ENCODE measurements at places on chromosomes 7 and 10.

- DNase-seq = no peak
Observed at GRCh38 chr7:107593025-107593410, 13.0 kb downstream of the BCAP29 start.

DNA sequence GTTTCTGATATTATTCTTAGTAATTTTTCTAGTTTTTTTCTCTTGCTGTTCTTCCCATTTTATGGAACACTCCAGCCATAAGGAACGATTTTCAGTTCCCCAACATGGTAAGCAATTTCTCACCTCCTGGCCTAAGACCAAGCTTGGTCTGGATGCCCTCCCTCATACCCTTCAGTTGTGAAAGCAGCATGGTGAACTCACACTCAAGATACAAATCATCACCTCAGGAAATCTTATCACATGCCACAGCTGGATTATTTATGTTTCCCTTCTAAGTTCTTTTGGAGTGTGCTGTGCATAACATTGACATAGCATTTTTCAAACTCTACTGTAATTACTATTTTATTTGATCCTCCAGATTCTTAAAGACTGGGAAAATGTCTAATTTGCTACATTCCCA is 216.6 kb downstream of the AGMO start:
- no peak for DNase-seq

- no peak for DNase-seq
Observed at GRCh38 chr10:103246324-103246723, 637 bp downstream of the RPEL1 start.

DNA sequence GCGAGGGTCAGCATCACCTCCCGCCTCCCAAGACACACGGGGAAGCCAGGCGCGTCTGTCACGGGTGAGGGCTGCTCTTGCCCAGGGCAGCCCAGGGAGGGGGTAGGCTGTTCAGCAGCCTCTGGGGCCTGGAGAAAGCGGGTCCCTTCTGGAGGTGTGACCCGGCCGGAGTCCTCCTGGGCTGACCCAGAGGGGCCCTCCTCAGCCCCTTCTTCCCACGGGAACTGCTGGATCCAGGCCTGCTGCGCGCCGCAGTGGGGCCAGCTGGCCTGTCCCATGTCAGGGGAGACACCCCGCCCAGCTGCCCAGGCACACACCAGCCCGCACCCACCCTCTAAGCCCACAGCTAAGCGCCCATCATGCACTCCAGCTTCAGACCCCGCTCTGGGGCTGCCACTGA is 41.8 kb downstream of the INSIG1 start:
- no peak for DNase-seq

DNA sequence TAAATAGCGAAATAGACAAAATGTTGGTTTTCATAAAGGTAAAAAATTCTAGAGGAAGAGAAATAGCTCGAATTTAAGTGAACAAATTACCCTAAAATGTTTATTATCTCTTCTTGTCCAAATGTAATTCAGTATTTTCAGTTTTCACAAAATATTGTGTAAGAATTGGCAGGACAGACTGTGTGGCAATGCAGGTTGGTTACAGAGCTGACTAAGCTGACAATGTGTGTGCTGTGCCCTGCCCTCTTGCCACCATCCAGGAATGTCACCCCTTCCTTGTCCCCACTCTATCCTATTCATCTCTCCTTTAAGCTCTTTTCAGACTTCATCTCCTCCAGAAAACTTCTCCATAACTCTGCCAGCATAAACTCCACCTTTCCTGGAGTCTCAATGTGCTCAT is 46.1 kb downstream of the COL28A1 start:
- no peak for DNase-seq

- no peak for DNase-seq
Observed at GRCh38 chr7:151905353-151905752, 28.4 kb upstream of the PRKAG2 start.

DNA sequence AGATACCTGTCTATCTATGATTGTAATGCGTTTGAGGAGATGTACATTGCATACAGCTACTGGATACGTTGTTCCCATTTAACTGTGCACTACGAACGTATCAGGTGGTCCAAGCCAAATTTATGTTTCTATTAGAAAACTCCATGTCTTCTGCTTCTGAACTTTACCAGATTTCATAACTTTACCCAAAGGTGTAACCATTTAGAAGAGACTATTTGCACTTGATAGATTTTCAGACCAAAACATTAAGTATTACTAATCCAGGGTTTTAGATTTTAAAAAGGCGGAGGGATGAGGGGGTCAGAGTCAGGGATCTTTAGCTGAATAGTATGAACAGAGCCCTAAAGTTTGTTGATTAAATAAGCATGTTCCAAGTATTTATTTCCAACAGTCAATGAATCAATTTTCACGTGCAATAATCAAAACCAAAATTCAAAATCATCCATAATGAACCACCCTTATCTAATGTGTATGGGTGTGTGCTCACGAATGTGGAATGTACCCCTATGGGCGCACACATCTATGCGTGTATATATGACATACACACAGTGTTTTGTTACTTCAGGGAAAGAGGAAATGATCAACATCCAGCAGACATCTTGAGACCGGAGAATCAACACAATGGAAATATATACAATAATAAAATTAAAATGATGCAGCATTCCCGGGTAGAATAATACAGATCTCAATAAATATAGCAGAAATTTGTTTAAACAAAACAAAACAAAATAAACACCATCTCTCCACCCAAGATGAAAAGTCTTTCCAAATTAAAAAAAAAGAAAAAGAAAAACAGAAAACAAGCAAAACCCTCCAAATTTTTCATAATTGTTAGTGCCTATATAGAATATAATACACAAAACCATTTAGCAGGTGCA is 3.4 kb downstream of the FEZF1 start:
- no peak for DNase-seq

DNA sequence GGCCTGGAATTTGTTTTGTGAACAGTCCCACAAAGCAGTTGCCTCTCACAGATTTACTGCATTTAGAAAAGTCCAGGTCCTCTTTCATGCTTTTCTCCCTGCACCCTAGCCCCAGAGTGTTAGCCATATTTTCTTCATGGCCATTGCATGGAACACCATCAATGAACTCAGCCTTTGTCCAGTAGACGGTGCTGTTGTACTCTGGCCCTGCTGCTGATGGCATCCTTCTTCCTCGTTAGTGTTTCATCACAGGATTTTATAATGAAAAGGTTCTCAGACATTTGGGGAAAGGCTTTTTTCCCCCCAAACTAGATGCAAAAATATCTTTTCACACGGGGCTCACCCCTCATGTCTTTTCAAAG is 93.0 kb upstream of the SLC25A13 start:
- DNase-seq = peak; percentile 22

DNA sequence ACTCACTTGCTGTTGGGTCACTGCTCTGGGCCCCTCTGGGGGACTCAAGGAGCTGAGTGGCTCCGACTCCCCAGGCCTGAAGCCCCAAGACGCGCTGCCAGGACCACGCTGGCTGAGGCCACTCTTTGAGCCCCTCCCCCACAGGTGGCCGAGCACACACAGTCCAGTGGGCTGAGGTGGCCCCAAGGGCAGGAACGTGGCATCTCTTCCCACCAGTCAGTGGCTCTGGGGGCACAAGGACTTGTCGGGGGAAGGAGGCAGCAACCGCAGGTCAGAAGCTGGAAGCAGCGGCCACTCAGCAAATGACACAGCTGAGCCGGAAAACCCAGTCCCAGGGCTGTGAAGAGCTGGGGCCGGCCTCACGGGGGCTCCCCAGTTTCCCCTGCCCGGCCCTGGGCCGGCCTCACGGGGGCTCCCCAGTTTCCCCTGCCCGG is 24.1 kb downstream of the GRIFIN start:
- no peak for DNase-seq

GRCh38 chr7:93958216-93958615 is 36.7 kb downstream of the GNG11 start:
- no peak for DNase-seq

DNA sequence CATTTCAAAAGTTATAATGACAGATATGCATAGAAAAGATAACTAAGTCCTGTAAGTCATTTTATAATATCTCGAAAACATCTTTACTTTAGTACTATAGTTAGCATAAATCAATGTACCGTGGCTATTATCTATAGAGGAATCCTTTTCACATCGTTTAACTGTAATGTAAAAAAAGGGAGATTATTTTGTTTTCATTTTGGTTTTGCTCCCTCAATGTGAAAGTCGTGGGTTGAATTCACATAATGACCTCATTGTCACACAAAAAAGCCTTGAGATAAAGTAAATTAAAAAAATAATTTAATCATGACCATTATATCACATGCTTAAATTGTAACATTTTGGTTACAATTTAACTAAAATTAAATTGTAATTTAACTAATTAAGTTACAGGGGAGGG is 560.5 kb upstream of the POT1 start:
- no peak for DNase-seq

- DNase-seq = peak; percentile 25
Observed at GRCh38 chr10:34506786-34507185, 308.3 kb downstream of the PARD3 start.

DNA sequence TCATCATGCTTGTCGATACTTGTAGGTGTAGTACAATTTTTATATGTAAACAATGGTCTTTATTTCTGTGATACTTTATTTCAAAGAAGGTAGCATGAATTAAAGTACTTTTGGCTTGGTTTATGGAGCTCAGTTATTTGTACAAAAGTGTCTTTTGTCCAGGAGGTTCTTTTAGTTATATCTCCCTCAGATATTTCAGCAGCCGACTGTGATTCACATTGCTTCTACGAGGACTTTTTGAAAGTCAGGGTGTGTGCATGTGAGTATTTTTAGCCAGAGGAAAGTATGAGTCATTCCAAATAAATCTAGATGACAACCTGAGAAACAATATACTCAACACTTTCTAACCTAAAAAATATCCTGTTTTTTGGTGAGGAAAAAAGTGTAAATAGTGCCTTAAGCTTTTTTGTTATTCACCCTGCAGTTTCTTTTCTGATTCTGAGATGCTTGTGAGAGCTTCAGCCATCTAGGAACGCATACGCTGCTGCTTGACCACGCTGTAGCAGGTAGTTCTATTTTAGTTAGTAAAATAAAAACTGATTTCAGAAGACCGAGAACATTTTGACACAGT is 595 bp upstream of the SUN1 start:
- no peak for DNase-seq

GRCh38 chr10:124002391-124003069 is 90.9 kb downstream of the CHST15 start:
- no peak for DNase-seq

GRCh38 chr10:12709521-12709963 is 292.0 kb downstream of the CCDC3 start:
- DNase-seq = no peak

DNA sequence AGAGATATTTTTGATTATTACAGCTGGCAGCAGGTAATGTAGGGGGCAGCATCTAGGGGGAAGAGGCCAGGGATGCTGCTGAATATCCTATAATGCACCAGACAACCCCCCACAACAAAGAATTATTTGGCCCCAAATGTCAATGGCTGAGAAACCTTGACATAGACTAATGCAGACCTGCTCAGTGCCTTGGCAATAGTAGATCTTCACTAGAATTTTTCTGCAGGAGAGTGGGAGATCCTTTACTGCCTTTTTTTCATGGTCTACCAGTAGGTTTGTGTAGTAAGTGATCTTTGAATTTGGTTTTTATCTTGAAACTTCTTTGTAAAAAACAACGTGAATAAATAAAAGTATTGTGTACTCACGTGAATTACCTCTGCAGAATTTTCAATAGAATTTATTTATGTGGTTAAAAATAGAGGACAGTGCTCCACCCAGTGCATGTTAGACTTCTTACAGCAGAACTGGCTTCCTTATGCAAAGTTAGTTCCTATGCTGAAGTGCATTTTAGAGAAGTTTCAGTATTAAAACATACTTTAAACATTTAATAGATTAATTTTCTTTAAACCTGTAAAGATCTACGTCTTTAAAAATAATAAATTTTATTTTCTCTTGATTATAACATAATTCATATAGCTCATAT is 199.6 kb upstream of the HDAC9 start:
- DNase-seq = no peak

DNA sequence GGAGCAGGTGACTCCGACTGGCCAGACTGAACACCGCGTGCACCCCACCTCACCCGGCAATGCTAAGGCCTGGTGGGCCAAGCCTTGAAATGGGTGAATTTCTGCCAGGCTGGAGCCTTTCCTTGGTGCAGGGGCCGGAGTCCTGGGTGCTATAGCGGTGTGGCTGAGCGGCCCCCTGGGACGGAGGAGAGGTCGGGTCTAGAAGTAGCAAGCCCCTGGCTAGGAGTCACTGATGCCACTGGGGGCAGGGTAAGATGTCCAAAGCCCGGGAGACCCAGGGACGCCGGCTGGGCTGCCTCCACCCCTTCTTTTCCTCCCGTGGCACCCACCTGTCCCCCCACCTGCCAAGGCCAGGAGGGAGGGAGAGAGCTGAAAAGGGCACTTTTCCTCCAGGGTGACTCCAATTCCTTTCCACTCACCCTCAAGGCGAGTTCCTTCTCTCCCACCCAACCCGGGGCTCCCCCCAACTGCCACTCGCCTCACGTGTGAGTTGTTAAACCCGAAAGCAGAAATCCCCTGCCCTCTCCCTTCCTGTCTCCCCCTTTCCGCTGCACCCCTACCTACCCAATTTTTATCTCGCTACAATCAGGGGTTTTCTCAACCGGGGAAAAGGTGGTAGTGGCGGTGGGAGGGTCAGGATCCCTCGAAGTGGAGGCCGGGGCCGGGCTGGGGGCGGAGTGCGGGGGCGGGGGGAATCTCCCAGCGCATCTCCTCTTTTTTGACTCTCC is 6.0 kb upstream of the GATA3 start:
- no peak for DNase-seq

GRCh38 chr7:26151953-26152781 is at the start of gene NFE2L3:
TSS of gene NFE2L3 (plus strand) at chr7:26152198. CDS start at chr7:26152499, 301 bp downstream.
- DNase-seq = peak; percentile 76

GRCh38 chr10:86341361-86341811 is 25.2 kb downstream of the GRID1 start:
- no peak for DNase-seq

- no peak for DNase-seq
Observed at GRCh38 chr7:36157527-36158320, 4.7 kb downstream of the EEPD1 start.

DNA sequence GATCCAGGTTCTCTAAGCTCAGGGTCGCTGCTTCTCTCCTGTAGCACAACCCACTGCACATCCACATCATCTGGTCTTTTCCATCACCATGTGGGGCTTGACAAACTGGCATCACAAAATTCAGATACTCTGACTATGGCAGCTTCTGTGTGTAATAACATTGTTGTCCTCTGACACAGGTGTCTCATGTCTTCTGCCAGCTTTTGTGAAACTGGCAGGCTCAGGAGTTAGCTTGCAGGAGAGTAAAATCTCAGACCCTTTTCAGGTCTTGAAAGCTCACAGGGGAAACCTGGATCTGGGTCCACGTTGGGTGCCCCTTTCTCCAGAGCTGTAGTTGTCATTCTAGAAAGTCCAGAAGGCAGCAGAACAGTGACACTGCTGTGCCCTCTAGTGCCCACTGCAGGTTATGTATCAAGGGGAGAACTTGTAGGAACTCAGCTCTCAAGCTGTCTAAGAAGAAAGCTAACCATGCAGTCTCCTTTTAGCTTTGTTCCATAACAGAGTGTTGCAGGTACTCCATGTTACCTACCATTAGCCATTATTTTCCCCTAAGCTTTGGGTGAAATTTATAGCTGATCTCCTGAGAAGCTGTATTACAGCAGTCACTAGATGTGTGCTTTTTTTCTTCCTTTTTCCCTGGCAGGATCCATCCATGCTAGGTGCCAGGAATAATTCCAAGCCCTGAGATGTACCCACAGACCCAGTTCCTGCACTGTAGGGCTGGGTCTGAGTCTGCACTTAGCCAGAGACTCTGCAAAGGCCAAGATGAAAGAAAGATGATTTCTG is 102.7 kb downstream of the ZNF248 start:
- DNase-seq = no peak
